T follicular helper cell (primary cell): ENCODE measurements at places on chromosomes 16 and 17.

DNA sequence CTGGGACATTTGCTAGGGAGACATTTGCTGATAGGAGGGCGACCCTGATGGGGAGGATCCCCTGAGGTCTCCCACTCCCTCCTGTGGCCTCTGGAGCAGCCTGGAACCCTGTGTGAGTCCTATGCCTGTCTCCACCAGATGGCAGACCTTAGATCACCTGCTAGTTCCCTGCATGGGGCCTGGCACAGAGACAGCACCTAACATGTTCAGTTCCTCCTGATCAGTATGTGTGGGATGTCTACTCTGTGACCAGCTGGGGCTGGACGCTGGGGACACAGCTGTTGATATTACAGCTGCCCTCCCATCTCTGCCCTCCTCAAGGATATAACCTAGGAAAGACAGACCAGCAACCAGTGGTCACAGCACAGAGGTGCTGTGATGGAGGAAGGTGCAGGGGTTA is 1.1 kb upstream of the ADCY7 start:
- peak; percentile 37 for DNase-seq

DNA sequence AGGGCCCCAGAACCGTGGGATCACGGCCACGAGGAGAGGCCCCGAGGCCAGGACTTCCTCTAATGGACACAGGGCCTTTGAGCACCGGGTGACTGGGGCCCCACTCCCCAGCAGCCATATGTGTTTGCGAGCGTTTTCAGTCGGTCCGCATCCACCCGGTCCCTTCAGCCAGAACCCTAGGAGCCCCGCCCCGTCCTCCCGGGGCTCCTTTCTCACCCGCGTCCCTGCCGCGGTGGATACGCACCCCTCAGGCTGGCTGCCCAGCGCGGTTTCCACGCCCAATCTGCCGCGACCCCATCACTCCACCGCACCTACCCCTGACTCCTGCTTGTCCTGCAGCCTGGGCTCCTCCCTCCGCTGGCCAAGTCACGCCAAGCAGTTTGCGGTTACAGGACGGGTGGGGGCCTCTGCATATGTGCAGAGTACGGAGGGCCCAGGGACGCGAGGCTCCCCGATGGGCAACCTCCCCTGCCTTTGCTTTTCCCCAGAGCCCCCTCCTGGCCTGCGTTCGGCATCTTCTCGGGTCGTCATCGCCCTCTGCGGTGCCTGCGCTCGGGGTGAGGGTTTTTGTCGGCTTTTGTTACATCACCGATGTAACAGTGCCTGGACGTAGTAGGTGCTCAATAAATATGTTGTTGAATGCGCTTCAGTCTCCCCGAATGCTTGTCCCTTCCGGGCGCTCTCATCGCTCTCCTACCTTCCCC is 1.0 kb upstream of the TTYH2 start:
- DNase-seq = no peak

DNA sequence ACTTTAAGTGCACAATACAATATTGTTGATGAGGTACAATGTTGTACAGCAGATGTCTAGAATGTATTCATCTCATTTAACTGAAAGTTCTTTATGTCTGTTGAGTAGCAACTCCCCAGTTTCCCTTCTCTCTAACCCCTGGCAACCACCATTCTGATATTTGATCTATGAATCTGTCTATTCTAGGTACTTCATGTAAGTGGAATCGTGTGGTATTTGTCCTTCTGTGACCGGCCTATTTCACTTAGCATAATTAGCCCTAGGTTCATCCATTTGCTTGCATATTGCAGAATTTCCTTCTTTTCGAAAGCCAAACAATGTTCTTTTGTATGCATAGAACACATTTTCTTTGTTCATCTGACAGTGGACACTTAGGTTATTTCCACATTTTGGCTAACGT is 10.8 kb downstream of the RGS9 start:
- DNase-seq = no peak

GRCh38 chr16:583470-583814 is 6.4 kb upstream of the RAB40C start:
- no peak for DNase-seq

- DNase-seq = no peak
Measured at GRCh38 chr16:58655215-58655596, 25.6 kb upstream of the CNOT1 start.

DNA sequence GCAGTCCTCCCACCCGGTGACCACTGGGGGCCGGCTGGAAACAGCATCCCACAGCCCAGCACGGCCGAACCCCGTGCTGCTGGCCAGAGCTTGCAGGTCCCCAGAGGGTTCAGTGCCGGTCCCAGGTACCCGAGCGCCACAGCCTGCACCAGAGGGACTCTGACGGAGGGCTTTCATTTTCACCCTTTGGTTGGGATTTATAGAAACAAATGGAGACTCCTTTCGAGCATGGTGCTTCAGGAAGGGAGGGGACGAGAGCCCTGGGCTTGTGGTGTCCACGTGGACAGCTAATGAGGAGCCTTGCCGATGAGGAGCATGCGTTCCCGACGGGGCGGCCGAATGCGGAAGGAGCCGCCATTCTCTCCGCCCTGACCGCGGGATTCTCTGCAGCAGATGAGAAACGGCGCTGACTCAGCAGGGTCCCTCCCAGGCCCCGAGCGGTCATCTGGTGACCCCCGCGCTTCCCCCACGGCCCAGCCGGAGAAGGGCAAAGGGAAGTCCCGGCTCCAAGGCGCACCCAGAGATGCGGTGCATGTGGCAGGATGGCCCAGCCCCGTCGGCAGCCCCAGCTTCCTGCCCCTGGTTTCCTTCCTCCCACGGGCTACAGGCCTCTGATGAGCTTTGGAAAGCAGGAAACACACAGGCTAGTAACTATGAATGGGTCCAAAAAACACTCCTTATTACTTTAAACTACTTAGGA is 9.8 kb downstream of the SLC38A10 start:
- DNase-seq = peak; percentile 19

DNA sequence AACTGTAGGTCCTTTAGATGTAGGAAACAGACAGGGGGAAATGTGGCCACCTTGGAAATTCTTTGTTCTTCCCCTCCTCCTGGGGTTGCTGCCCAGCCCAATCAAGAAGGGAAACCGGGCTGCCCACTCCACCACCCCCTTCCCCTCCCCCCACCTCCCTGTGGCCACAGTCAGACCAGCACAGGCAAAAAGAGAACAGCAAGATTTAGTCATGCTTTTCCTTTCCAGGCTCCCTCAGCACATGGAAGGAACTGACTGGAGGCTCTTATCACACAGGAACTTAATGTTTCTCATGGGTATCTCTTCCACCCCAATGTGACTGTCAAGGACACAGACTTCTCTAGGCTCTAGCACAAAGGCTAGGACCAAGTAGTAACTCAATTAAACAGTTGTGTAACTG is 3.0 kb upstream of the CCL1 start:
- DNase-seq = no peak

DNA sequence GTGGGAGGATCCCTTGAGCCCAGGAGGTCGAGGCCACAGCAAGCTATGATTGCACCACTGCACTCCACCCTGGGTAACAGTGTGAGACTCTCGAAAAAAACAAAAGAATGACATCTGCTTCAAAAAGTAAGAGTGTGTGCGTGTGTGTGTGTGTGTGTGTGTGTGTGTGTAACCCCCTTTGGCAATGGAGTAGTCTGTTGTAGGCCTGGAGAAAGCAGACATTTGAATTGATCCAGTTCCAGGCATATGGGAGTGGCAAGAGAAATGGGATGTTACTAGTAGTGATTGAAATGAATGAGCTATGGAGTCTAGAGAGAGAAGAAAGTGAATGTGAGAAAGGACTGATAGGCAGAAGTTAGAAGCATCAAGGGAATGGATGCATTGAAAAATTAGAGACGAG is 9.9 kb downstream of the CASC3 start:
- DNase-seq = no peak

DNA sequence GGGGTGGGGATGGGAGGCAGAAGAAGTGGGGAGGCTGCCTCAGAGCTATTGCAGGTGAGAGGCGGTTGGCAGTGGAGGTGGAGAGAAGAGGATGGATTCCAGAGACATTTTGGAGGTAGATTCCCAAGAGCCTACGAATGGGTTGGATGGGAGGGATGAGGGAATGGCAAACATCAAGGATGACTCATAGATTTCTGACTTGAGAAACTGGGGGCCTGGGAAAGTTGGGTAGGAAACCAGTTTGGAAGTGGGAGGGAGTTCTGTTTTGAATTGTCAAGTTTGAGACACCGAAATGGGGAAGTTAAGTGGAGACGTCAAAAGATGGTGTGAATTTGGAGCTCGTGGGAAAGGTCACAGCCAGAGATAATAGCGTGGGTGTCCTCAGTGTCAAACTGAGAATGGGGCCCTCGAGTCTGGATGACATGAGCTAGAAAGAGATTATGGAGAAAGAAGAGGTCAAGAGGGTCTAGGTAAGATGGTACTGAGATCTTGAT is 6.2 kb upstream of the CYLD start:
- DNase-seq = no peak

DNA sequence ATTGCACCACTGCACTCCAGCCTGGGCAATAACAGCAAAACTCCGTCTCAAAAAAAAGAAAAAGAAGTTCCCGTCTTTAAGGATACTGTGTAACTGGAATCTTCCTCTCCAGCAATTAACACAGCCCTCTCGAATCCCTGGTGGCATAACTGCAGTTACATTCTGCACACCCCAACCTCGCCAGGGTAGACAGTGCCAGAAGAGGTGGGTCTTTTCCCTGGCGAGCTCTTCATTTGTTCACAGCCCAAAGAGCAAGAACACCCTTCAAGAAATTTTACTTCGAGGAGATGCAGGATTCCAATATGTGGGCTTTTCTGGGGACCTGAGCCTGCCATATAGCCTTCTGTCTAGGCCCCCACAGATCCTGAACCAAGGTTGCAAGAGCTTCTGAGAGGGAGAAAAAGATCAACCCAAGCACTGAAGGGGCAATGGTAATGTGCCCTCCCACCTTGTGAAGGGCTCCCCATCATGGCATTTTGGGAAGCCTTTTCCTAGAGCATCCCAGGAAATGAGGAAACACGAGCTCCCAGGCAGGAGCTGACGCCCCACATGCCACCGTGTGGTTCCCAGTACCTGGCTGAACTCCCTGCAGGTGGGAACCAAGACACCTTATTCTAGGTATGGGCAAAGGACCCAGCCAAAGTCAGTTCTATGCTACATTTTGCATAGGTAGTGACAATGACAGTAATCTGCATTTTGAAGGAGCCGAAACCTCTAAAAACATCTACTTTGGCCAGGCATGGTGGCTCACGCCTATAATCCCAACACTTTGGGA is 26.9 kb downstream of the TK2 start:
- no peak for DNase-seq
